Astrocyte of the spinal cord (primary cell): ENCODE measurements at places on chromosomes 7 and 10.

- no peak for DNase-seq
Observed at GRCh38 chr7:91280604-91281003, 16.4 kb downstream of the FZD1 start.

- DNase-seq = peak; percentile 99
Observed at GRCh38 chr7:102875700-102876295, 37.0 kb upstream of the LRRC17 start.

DNA sequence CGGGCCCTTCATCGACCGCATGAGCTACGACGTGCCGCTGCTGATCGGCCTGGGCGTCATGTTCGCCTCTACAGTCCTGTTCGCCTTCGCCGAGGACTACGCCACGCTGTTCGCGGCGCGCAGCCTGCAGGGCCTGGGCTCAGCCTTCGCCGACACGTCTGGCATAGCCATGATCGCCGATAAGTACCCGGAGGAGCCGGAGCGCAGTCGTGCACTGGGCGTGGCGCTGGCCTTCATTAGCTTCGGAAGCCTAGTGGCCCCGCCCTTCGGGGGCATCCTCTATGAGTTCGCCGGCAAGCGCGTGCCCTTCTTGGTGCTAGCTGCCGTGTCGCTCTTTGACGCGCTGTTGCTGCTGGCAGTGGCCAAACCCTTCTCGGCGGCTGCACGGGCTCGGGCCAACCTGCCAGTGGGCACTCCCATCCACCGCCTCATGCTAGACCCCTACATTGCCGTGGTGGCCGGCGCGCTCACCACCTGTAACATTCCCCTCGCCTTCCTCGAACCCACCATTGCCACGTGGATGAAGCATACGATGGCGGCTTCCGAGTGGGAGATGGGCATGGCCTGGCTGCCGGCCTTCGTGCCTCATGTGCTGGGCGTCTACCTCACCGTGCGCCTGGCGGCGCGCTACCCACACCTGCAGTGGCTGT lies 1.2 kb downstream of the SLC18A3 start:
- DNase-seq = no peak

DNA sequence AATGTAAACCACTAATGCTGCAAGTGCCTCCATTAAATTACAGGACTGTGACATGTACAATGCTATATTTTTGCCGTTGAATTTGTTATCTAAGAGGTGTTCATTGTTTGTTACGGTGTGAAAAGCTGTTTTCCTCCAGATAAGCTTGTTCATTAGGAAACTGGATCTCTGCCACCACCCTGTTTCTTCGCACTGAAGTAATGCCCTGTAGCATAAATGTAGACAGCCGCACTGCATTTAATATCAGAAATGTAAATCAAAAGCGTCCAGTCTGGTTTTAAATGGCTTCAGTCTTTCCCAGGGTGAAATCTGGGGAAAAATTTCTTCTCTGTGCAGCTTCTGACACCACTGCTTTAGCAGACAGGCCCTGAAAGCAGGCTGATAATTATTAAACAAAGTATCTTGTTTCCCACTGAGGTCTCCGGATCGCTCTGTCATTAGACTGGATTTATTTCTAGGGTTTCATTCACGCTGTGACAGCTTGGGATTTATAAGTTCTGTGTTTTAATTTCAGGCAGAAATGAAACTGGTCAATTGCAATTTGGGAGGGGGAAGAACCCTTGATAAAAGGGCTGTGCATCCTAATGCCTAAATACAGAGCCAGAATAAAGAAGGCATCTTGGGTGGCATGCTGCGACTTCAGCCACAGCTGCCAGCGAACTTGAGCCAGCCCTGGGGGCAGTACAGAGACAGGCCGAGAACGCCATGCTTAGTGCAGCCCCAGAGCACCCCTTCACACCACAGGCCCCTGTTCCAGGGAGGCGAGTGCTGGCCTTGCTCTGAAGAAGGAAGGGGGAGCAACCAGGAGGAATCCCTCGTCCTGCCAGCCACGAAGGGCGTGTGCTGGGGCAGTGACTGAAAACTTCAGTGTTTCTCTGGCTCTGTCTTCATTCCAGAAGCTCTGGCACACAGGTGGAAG lies 547.7 kb upstream of the GALNT17 start:
- no peak for DNase-seq

GRCh38 chr7:117946151-117946633 lies 73.0 kb upstream of the CTTNBP2 start:
- peak; percentile 61 for DNase-seq

- DNase-seq = peak; percentile 99
Observed at GRCh38 chr7:131235489-131236317, 92.0 kb upstream of the MKLN1 start.

DNA sequence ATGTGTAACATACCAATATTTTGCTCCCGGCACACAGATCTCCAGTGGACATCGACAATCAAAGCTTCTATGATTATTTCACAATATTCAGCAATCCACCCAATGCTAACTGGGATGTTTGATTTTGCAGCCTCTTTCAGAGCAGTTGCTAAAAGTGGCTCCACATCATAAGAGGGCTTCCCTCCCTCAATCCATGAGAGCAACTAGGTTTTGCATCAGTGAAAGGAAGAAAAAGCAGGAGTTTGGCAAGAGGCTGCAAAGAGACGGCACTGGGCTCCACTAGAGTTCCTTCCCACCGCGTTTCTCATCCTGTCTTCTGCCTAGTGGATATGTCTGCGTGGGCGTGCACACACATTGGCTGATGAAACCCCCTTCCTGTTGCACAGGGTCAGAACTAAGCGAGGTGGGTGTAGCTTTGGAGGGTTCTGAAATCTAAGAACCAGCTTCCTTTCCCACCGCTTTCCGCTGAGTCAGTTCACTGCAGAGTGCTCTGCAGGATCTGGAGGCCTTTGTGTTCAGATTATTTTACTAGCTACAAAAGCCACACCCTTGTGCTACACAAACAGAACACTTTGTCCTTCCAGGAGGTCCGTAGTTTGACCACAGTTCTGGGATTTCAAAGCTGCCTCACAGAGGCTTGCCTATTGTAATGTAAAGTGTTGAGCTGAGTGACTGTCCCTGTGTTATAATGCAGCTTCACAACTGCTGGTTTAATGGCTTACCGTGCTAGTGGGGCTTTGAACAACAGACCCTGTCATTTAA lies 28.1 kb downstream of the ARL4A start:
- peak; percentile 99 for DNase-seq

GRCh38 chr10:62121187-62121530 lies 147.5 kb downstream of the RTKN2 start:
- DNase-seq = no peak

GRCh38 chr10:44511601-44512000 lies 126.7 kb upstream of the CXCL12 start:
- no peak for DNase-seq
